ENCODE measurements at places on chromosomes 7 and 10.

DNA sequence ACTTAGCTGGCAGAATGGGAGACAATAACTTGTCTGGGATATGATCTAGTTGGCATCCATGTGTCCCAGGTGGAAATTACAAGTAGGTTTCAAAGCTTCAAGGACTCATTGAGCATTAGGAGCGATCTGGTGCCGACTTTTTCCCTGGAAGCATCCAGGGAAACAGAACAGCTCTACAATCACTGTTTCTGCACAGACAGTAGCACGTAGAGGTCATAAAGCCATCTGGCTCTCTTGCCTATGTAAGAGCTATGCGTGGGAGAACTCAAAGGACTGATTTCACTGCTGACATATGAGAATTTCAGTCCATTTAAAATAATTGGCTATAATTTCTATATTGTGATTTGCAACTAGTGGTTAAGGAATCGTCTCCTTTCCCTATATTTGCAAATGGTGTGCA lies 791.7 kb downstream of the REEP3 start:
- no peak for DNase-seq

DNA sequence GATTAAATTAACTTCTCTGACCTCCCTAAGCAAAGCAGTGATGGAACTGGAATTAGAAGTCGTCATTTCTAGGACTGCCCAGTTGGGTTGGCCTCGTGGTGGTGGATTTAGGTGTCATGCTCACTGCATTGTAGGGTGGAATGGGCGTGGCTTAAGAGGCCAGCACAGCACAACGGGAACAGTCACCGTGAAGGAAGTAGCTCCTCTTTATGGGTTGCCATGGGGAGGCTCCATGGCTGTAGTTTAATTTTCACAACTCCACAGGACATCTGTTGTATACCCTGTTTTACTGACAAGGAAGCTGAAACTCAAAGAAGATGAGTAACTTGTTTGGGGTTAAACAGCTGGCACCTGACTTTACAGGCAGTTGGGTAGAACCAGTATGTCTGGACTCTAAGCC lies 208.3 kb downstream of the CELF2 start:
- DNase-seq: no peak

GRCh38 chr10:93861825-93862224 lies 32.0 kb upstream of the SLC35G1 start:
- DNase-seq: no peak

DNA sequence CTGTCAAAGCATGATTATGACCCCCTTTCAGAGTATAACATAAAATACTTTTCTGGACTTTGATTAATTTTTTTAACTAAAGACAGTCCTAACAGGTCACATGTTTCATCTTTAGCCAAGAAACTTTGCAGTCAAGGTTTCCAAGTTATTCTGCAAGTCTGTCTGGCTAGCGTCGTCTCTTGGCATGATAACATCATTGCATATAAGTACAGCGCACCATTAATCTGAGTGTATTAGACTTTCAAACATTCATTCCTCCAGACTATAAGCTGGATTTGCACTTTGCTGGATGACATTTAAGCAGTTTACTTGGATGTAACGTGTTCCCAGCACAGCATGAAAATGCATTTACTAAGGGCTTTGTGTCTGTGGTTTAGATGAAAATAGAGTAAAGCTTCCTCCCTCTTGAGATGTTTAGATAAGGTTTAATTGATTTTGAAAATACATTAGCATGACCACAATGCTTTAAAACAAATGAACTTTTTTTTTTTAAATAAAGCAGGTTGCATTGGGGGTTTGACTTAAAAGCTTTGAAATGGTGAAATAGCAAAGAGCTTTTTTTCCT lies 349.0 kb upstream of the MTPN start:
- DNase-seq: no peak

DNA sequence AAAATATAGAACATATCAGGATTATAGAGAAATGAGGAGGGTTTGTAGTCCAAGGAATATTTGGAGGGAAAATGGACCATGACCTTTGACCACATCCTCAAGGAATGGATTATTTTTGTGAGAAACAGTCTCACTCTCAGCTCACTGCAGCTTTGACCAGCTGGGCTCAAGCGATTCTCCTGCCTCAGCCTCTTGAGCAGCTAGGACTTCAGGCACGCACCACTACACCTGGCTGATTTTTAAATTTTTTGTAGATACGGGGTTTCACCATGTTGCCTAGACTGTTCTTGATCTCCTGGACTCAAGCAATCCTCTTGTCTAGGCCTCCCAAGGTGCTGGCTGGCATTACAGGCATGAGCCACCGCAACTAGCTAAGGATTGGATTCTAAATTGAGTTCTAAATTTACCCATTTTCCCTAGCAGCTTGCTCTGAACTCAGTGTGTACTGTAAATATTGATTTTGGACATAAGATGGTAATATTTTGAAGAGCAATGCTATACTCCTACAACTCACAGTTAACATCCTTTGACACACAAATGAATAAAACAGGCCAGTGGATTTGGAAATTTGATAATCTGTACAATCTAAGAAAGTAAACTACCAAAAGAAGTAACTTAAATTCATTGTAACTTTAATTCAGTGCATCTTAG lies 73.8 kb downstream of the TET1 start:
- no peak for DNase-seq

DNA sequence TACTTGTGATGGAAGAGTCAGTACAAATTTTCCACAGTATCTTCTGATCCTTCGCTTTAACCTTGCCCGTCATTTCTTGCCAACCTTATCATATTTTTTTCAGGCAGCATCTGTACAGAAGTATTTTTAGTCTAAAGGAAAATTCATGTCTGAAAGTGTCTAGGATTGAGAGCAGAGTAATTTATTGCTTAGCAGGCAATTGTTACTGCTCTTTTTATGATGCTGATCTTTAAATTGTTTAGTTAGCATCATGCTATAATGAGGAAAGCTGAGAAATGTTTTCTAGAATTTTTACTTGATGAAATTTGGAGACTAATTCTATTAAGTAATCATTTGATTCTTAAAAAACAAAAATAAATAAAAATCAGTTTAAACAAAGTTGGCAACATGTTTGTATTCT lies 20.6 kb downstream of the KAT6B start:
- DNase-seq: no peak
